ENCODE measurements at places on chromosomes 5 and 9. TPM values are rescaled to one million over a fixed set of nuclear protein-coding genes. Genes with fewer than 3 reads are reported as not detected.

Gene ZNF354B
- 26.9 TPM for total RNA-seq

Gene FAM78A
- total RNA-seq: 5.0 TPM

Gene SGCD
- 20.4 TPM for total RNA-seq

Gene LCN2
- not detected for total RNA-seq

Gene TEX48
- total RNA-seq: not detected

Gene NUTM2F
- total RNA-seq: not detected

Gene LCN15
- not detected for total RNA-seq

Gene DENND1A
- total RNA-seq: 36.6 TPM

Gene ADAMTS2
- total RNA-seq: 60.7 TPM

Gene RXRA
- total RNA-seq: 58.1 TPM

Gene KIAA0825
- total RNA-seq: 4.1 TPM

Gene KCNV2
- not detected for total RNA-seq

Gene OTULINL
- total RNA-seq: 6.4 TPM

Gene SPINK6
- total RNA-seq: not detected

Gene MARVELD2
- 0.81 TPM for total RNA-seq

GRCh38 chr5:52791366-52791765 is 3.6 kb downstream of the ITGA1 start:
- H3K4me3 ChIP-seq: peak overlapping the region; percentile 87
- no peaks in the 10 kb centered on the region for H3K27me3 ChIP-seq
- H3K36me3 ChIP-seq: no peaks in the 10 kb centered on the region
- no peak for DNase-seq

DNA sequence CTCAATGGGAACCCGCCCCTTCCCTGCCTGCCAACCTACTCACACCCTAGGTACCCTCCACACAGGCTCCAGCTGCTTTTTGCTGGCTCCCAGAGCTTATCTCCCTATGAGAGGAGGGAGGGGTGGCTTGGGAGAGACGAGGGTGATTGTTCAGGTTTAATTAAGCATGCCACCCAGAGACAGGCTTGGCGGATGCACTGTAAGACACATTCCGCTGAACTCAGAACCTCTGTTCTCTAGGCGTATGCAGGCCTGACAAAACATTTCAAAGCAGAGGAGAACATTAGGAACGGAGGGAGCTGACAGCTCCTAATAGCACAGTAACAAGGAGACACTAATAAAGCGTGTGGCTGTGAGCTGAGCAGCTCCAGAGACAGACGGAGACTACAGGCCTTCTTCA is 80.1 kb downstream of the TRIM32 start:
- no peak overlapping the region for H3K4me3 ChIP-seq
- H3K27me3 ChIP-seq: no peaks in the 10 kb centered on the region
- no peaks in the 10 kb centered on the region for H3K4me1 ChIP-seq
- no peaks in the 10 kb centered on the region for H3K36me3 ChIP-seq

DNA sequence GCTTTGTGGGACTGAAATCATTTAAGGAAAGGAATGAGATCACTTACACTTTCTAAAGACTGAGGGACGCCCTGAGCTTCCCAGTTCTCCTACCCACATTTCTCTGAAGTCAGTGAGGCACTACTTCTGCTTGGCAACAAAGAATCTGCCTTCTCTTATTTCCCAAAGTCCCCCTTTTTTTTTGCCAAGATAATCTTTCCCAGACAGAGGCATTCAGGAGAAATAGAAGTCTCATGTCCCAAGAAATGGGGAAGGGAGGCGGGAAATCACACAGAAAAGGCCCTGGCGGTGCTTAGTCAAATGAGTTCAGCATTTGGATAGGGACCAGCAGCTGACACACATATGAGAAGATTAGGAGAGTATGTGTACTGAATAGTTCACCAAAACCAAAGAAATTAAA is 159.7 kb downstream of the MUSK start:
- no peaks in the 10 kb centered on the region for H3K27me3 ChIP-seq
- peak overlapping the region; percentile 49 for H3K4me3 ChIP-seq
- H3K27ac ChIP-seq: peak overlapping the region; percentile 53
- peaks cover 19% of the 10 kb centered on the region for H3K4me1 ChIP-seq
- H3K36me3 ChIP-seq: no peaks in the 10 kb centered on the region

GRCh38 chr5:91825618-91826017 is 442.5 kb upstream of the ARRDC3 start:
- H3K27me3 ChIP-seq: no peaks in the 10 kb centered on the region
- H3K4me1 ChIP-seq: no peaks in the 10 kb centered on the region
- no peaks in the 10 kb centered on the region for H3K36me3 ChIP-seq
- H3K4me3 ChIP-seq: no peak overlapping the region
- no peak for DNase-seq
- no peak overlapping the region for H3K27ac ChIP-seq

DNA sequence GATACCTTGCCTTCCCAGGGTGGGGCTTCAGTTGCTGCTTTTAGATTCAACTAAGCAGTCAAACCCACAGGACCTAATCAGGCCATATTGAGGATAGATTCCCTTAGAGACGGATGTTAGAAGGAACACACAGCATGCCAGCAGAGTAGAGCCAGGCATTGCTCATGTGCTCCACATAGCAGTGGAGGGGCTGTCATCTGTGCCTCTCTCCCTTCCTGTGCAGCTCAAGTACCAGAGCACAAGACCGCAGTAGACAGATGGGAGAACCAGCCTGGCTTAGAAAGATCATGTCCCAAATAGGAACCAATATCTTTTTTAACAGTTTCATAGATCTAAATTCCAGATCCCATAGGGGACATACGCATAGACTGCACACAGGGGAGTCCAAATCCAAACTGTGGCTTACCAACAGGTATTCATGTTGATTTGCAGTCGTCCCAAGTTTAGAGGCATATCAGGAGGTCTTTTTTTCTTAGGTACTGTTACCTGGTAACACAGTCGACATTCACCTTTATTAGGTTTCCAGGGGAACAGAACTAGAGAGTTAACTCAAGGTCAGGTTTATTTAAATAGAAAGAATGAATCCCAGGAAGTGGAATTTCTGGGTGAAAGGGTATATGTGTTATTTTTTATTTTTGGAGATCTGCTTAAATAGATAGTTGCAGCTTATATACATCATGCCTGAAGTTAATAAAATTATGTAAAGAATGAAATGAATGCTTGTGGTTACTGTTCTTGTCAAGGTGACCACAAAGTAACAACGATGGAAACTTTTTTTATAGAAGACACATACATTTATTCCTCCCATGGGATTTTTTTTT is 43.5 kb upstream of the PCAT7 start:
- no peak overlapping the region for H3K27ac ChIP-seq
- H3K36me3 ChIP-seq: no peaks in the 10 kb centered on the region
- no peaks in the 10 kb centered on the region for H3K4me1 ChIP-seq
- H3K27me3 ChIP-seq: no peaks in the 10 kb centered on the region
- DNase-seq: no peak
- H3K4me3 ChIP-seq: no peak overlapping the region

- no peak for DNase-seq
- H3K27ac ChIP-seq: peak within 1 kb of the TSS; percentile 56
- peaks cover 24% of the 10 kb centered on the region for H3K4me1 ChIP-seq
These were observed at the start of gene TBC1D9B for GRCh38 chr5:179907556-179908324. Gene TBC1D9B (minus strand): TSS chr5:179907897. CDS start chr5:179907821, 76 bp downstream.

- H3K4me3 ChIP-seq: no peak overlapping the region
- H3K36me3 ChIP-seq: peaks cover 32% of the 10 kb centered on the region
- no peaks in the 10 kb centered on the region for H3K27me3 ChIP-seq
- DNase-seq: no peak
- no peak overlapping the region for H3K27ac ChIP-seq
These were observed 10.2 kb downstream of the MAPK9 start for GRCh38 chr5:180281706-180282105.

DNA sequence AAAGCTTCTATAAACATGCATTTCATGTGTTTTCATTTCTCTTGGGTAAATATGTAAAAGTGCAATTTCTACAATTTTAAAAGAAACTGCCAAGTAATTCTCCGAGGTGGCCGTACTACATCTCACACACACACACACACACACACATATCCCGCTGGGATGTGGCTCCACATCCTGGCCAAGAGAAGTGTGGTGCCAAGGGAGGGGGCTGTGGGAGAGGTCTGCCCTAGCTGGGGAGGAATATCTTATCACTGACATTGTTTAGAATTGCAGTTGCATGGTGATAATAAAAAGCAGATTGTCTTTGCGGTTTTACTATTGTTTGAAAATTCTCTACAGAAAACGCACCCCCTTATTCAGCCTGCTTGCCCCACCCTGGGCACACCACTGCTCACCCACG is 558.4 kb downstream of the BNC2 start:
- no peak for DNase-seq
- H3K27me3 ChIP-seq: no peaks in the 10 kb centered on the region
- no peaks in the 10 kb centered on the region for H3K36me3 ChIP-seq
- no peak overlapping the region for H3K27ac ChIP-seq
- H3K4me3 ChIP-seq: no peak overlapping the region

- no peak overlapping the region for H3K27ac ChIP-seq
- H3K27me3 ChIP-seq: no peaks in the 10 kb centered on the region
- H3K36me3 ChIP-seq: no peaks in the 10 kb centered on the region
- no peak overlapping the region for H3K4me3 ChIP-seq
- no peak for DNase-seq
These were observed 139.2 kb upstream of the SMARCA2 start for GRCh38 chr9:1875921-1876448.

GRCh38 chr9:31597977-31598376 is 786.5 kb upstream of the ACO1 start:
- no peaks in the 10 kb centered on the region for H3K36me3 ChIP-seq
- H3K27me3 ChIP-seq: no peaks in the 10 kb centered on the region
- H3K4me1 ChIP-seq: no peaks in the 10 kb centered on the region
- DNase-seq: no peak
- H3K27ac ChIP-seq: no peak overlapping the region
- H3K4me3 ChIP-seq: no peak overlapping the region

GRCh38 chr9:129463477-129463876 is 157.4 kb downstream of the C9orf50 start:
- DNase-seq: no peak
- H3K27me3 ChIP-seq: no peaks in the 10 kb centered on the region
- H3K27ac ChIP-seq: no peak overlapping the region

DNA sequence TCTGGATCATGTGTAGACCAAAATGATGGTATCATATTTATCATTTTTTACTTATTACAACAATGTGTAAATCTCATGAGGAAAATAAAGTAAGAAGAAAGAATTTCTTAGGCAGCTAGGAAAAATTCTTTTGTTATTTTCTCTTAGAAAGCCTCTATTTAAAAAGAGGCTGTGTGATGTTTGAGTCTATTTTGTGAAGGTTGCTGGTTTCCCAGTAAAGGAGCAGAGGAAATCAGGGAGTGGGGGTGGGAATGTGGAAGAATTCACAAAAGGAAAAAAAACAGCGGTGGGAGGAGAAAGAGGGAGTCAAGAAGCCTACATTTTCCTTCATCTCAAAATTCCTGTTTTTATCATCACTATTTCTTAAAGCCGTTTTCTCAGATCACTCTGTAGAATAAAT is 20.1 kb downstream of the PTCH1 start:
- H3K27me3 ChIP-seq: no peaks in the 10 kb centered on the region
- DNase-seq: no peak
- H3K4me1 ChIP-seq: peaks cover 27% of the 10 kb centered on the region
- H3K4me3 ChIP-seq: no peak overlapping the region

DNA sequence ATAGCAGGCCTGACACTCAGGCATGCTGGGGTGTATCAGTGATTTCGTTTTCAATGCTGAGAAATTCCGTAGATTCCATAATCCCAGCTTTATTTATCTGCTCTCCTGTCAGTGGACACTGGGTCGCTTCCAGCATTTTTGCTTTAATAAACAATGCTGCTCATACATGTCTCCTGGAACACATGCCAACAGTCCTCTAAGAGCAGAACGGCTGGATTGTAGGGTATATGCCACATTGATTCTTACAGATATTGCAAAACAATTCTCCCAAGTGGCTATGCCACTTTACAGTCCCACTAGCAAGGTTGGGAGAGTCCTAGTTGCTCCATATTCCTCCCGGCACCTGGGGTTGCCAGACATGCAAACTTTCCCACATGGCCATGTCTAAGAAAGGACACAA is 81.9 kb downstream of the RAPGEF1 start:
- no peak overlapping the region for H3K4me3 ChIP-seq
- peak overlapping the region; percentile 52 for H3K27ac ChIP-seq
- no peak for DNase-seq
- no peaks in the 10 kb centered on the region for H3K36me3 ChIP-seq

- no peaks in the 10 kb centered on the region for H3K4me1 ChIP-seq
- no peak overlapping the region for H3K4me3 ChIP-seq
- H3K27ac ChIP-seq: no peak overlapping the region
- DNase-seq: no peak
These were observed 99.5 kb upstream of the FBXL17 start for GRCh38 chr5:108481355-108481931.

DNA sequence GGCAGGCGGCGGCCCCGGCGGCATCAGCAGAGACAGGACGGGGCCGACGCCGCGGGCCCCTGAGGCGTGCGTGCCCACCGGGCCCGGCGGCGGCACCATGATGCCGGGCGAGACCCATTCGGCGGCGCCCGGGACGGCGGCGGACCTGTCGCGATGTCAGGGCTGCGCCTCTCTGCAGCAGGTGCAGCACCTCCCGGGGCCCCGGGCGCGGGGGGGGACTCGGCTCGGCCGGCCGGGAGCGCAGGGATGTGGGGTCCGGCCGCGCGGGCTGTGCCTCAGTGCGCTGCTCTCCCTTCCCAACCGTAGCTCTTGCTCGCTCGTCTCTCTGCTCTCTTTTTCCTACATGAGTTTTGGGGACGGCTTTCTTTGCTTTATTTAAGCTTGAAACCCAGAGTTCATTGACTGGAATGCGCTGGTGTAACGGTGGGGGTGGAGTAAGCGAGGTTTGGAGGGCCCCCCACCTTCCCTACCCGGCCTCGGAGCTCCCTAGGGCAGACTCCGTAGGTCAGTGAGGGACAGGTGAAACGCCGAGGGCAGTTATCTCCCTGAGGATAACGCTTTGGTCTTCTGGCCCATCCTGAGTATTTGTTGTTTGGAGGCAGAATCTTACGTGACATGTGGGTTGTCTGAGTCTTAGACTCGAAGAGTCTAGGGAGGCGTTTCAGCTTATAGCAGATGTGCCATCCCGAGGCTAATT is 490 bp downstream of the ICE1 start:
- no peaks in the 10 kb centered on the region for H3K27me3 ChIP-seq
- peak overlapping the region; percentile 97 for H3K27ac ChIP-seq

DNA sequence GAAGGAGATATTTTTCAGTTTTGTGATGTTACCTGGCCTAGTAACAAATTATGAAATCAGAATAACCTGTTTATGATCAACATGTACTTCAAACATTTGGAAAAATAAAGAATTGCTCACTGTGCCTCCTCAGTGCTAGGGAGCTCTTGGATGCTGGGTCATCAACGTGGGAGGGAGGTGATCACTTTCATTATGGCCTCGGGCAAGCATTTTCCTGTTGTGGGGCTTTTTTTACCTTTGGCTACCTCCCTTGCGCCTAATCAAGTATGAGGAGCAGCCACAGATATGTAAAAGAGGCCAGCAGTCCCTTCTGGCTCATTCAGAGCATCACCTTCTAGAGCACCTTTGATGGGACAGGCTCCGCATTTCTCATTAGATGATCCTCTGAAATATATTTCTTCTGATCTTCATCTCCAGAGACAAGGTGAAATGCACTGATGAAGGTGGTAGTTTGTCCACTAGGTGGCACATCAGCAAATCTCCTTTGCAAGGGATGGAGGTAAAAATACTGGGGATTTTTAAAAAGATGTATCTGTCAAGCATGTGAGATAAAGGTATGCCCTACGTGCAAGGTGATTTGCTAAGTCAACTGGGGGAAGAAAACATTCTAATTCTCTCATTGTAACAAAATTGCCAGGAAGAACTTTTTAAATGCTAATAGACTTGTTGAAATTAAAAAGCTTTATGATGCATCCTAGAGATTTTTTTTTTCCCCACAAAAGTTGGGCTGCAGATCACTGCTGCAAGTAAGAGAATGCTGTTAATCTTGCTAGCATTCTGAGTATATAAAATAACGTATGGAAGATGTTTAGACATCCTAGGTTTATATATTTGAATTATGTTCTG is 218.2 kb downstream of the MAST4 start:
- H3K4me1 ChIP-seq: no peaks in the 10 kb centered on the region
- H3K27ac ChIP-seq: no peak overlapping the region
- DNase-seq: no peak
- no peaks in the 10 kb centered on the region for H3K36me3 ChIP-seq
- H3K27me3 ChIP-seq: no peaks in the 10 kb centered on the region
- no peak overlapping the region for H3K4me3 ChIP-seq

Data from thoracic aorta (tissue), 2 donors.